ENCODE measurements at places on chromosomes 4 and X.

- DNase-seq: no peak
These were observed 23.1 kb upstream of the VCX2 start for GRCh38 chrX:8194216-8194615.

DNA sequence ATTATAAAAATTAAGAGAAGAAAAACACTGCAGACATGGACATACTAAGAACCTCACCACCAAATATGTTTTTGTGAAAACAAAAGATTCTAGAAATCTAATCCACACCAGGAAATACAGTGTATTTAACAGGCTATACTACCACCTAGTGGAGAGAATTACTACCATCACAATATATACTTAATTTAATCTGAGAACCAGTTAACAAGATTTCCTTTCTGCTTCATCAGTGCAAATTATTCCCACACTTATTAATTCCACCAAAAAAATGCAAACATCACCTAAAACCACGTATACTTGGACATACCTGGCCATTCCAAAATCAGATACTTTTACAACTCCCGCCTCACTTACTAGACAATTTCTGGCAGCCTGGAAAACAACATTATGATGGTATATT lies 7.0 kb upstream of the TXK start:
- peak; percentile 10 for DNase-seq

GRCh38 chr4:159026329-159026728 lies 76.5 kb upstream of the RAPGEF2 start:
- DNase-seq: no peak

- peak; percentile 19 for DNase-seq
These were observed 2.4 kb upstream of the NBDY start for GRCh38 chrX:56726605-56727004.

GRCh38 chr4:183326853-183327252 lies 4.6 kb upstream of the CLDN24 start:
- no peak for DNase-seq

GRCh38 chr4:25321703-25322102 lies 9.1 kb downstream of the ZCCHC4 start:
- DNase-seq: no peak

GRCh38 chrX:45771114-45771513 lies 570.4 kb upstream of the DIPK2B start:
- no peak for DNase-seq

DNA sequence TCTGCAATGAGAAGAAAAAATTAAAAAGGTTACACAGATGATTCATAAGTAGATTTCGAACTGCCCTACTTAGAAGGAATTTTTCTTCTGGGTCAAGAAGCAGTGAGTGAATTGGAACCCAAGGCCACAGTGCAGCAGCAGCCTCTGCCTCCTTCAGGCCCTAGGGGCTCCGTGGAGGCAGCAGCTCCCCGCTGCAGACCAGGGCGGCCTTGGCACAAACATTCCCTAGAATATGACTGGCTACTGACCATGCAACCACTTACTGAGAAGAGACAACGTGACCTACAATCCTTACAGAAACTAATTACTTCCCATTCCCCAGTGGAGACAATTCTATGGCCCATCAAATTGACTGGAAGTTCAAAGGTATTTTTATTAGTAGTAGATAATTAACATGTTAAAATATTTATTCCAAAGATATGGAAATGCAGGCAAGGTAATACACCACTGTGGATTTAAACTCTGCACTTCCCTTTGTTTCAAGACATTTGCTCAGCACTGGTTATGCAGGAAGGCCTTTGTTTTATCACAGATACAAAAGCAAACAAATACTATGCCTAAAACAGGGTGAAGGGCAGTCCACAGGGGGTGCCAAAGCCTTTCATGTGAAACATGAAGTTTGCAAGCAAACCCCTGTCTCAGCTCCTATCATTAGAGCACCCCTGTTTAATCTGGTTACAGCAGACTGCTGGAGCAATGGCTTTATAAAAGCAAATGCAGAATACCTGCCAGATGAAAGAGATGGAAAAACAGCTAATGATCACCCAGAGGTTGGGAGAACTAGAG lies 59.2 kb downstream of the PCDH19 start:
- no peak for DNase-seq

DNA sequence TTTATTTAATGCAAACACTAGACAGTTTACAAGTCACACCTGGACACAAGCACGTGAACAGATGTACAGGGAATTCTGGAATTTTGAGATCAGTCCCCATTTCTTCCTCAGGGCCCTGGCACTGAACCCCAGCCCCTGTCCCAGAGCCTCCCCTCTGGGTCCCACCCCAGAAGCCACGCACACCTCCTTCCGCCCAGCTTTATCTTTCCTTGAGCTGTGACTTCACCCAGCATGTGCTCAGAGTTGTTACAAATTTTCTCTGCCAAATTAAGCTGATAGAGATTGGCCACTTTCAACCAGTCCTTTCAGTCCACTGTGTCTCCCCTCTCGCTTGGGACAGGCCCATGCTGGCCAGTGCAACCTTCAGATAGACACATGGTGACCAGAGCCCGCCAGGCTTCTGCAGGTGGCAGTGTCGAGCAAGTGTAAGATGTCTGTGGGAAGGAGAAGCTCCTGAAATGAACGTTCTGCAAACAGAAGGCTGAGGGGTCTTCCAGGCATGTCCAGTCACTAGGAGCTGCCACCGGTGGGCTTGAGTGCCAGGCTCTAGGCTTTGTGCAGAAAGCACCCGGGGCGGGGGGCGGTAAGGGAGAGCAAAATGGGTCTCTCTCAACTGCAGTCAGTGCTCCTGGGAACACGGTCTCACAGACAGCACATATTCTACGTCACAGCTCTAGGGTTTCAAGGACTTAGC lies 73.3 kb downstream of the MTMR1 start:
- no peak for DNase-seq

GRCh38 chr4:110049951-110050925 lies 137.6 kb downstream of the EGF start:
- DNase-seq: peak; percentile 23

GRCh38 chrX:358651-359143 lies 28.0 kb downstream of the PPP2R3B start:
- DNase-seq: no peak

DNA sequence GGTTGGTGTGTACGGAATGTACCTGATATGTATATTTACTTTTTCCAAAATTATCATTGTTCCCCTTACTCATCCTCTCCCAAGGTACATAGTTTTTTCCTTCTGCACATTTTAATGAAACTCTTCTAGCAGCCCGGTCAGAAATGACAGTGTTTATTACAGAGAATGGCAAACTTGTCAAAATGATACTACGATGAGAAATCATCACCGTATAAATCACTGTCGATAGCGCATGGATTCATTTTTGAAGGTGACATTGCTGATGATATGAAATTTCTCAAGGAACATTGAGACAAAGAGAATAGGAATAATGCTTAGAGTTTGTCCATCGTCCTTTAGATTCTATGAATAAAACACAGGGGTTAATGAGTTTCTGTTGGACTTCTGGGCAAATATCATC lies 30.6 kb downstream of the FAM114A1 start:
- no peak for DNase-seq

GRCh38 chr4:103853146-103853545 lies 133.4 kb upstream of the TACR3 start:
- DNase-seq: no peak

DNA sequence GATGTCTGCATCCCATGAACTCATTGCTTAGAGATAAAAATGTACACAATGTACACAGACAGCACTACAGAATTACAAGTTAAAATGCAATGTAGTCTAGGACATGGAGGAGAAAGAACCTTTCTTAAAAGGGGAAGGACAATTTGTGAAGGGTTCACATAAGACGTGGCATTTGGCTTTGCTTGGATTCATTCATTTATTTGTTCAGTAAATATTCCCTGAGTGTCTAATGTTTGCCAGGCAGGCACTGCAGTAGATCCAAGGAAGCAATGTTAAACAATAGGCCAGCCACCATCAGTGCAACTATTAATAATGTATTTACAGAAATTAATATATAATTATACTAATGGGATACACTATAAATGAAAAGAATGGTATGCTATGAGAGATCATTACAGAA lies 94.4 kb downstream of the GRIA2 start:
- no peak for DNase-seq

GRCh38 chr4:134885436-134885835 lies 683.8 kb upstream of the PABPC4L start:
- DNase-seq: no peak

DNA sequence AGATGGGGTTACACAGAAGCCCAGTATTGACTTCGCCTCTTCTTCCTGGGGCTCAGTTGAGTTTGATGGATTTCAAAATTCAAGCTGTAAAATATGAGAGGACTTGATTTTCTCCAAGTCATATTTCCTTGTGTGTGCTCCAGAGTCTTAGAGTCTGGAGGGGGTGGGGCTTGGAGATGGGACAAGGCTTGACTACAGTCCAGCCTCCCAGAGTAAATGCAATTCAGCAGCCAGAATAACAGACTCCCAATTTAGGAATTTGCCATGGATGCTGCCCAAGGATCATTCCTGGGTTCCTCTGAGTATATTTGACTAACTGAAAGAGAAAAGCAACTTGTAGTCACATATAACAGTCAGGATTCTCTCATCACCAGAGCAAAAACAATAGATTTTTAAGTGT lies 53.7 kb upstream of the RBPJ start:
- peak; percentile 89 for DNase-seq

DNA sequence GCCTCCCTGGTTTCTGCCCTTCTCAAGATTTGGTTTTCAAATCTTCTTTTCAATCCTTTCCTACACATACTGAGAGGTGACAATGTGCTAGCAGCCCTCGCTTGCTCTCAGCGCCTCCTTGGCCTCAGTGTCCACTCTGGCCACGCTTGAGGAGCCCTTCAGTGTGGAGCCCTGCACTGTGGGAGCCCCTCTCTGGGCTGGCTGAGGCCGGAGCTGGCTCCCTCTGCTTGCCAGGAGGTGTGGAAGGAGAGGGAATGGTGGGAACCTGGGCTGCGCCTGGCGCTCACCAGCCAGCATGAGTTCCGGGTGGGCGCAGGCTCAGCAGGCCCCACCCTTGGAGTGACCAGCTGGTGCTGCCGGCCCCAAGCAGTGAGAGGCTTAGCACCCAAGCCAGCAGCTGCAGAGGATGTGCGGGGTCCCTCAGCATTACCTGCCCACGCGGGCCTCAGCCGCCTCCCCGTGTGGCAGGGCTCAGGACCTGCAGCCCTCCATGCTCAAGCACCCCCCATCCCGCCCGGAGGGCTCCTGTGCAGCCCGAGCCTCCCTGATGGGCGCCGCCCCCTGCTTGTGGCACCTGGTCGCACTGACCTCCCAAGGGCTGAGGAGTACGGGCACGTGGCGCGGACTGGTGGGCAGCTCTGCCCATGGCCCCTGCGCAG lies 127.5 kb downstream of the COX7B2 start:
- no peak for DNase-seq

DNA sequence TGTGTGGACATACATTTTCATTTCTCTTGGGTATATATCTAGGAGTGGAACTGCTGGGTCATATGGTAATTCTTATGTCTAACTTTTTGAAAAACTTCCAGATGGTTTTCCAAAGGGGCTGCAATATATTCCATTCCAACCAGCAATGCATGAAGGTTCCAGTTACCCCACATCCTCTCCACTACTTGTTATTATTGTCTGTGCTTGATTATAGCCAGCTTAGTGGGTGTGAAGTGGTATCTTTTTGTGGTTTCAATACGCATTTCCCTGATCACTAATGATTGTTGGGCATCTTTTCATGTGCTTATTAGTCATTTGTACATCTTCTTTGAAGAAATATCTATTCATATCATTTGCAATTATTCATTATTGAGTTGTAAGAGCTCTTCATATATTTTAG lies 31.5 kb upstream of the S100G start:
- no peak for DNase-seq

DNA sequence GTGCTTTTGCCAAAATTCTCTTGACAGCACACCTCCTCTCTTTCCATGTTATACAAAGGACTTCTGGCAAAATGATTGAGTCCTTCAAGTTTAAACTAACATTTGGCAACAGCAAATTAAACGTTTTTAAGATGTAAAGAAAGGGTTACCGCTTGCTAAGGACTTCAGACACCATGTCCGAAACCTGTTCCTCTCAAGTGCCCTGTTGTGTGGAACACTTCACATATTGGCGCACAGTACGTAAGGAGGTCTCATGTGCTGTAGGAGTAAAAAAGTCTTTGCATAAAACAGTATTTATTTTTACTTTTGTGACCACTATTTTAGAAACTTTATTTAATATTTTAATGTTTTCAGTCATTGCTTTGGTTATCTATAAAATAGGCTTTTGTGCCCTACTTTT lies 33.7 kb upstream of the HPRT1 start:
- DNase-seq: no peak

DNA sequence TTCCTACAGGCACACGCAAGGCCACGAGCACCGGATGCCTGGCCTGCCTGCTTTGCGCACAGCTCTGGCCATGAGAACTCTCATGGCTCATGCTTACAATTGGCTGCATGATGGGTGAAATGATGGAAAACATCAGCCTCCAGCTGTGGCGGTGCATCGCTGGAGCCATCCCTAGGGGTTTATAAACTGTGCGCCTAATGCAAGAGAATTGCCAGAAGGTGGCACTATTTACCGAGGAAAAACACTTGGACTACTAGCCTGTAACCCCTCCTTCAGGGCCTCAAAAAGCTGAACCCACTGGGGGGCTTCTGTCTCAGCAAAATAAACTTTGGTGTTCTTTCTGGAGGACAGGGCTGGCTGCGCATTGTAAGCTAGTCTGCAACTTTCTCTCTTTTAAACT lies 51.9 kb downstream of the PHKA2 start:
- no peak for DNase-seq

- DNase-seq: no peak
These were observed 17.7 kb upstream of the SLC39A8 start for GRCh38 chr4:102362922-102363432.

DNA sequence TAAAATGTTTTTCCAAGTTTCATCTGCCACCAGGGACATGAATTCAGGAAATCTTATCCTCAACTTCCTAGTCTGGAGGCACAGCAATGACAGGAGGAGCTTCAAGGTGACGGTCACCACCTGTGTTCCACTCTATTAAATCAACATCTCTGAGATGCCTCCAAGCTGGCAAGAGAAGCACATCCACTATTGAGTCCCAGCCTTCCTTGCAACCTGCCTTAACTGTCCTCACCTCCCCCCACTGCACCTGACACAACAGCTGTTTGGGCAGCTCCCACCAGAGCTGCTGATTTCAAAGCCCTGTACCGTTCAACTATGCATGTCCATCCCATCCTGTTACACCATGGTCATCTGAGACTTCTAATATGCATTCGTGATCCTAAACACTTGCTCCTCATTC lies 123.4 kb downstream of the COL25A1 start:
- DNase-seq: no peak
